ENCODE measurements at places on chromosomes 16 and 17. TPM values are rescaled to one million over a fixed set of nuclear protein-coding genes. Genes with fewer than 3 reads are reported as not detected.

Gene ZFPM1
- 0.78 TPM for total RNA-seq

Gene MYOCD
- total RNA-seq: 7.7 TPM

Gene PIEZO1
- 123 TPM for total RNA-seq

Gene MMP2
- 362 TPM for total RNA-seq

Gene UTP18
- 43.9 TPM for total RNA-seq

Gene ALOX15B
- 0.32 TPM for total RNA-seq

Gene LITAFD
- not detected for total RNA-seq

Gene CCL7
- total RNA-seq: 3.9 TPM

Gene CDR2
- total RNA-seq: 46.6 TPM

Gene NPW
- 0.39 TPM for total RNA-seq

Gene SCNN1B
- total RNA-seq: not detected

Gene HOXB5
- total RNA-seq: not detected

Gene CNGB1
- total RNA-seq: not detected

Gene NMT1
- total RNA-seq: 87.4 TPM

Gene INCA1
- total RNA-seq: 0.22 TPM

Gene DPEP3
- total RNA-seq: not detected

Gene ADCY9
- 37.0 TPM for total RNA-seq

Gene MYH2
- not detected for total RNA-seq

Gene FBXO39
- 0.76 TPM for total RNA-seq

Gene FCSK
- total RNA-seq: 9.6 TPM

Gene AOC3
- total RNA-seq: 0.13 TPM

Gene RPTOR
- total RNA-seq: 24.4 TPM

Gene SLC39A11
- total RNA-seq: 26.1 TPM

Gene PLEKHM1
- 34.0 TPM for total RNA-seq

Gene CCDC78
- total RNA-seq: 0.97 TPM

Gene YPEL2
- total RNA-seq: 13.9 TPM
